ENCODE measurements at places on chromosomes 16 and 17.
A peak's percentile ranks its signal among the peaks of the same experiment; 100 is the strongest.

- no peak for DNase-seq
Observed at GRCh38 chr17:218432-219110, 37.1 kb upstream of the DOC2B start.

DNA sequence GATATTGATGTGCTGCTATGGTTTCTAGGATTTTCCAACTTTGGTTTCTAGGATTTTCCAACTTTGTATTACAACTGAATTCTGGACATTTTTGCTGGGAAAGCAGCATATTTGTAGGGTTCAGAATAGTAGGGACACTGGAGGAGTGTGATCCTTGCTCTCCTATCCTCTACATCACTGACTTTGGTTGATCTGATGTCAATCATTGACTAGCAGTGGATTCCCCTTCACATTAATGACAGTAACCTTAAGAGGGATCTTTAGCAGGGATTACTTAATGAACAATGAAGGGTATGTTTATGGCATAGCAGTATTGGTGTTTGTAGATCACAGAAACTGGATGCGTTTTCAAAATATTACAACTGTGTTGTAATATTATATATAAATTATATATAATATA is 67.4 kb downstream of the MAP2K4 start:
- no peak for DNase-seq

DNA sequence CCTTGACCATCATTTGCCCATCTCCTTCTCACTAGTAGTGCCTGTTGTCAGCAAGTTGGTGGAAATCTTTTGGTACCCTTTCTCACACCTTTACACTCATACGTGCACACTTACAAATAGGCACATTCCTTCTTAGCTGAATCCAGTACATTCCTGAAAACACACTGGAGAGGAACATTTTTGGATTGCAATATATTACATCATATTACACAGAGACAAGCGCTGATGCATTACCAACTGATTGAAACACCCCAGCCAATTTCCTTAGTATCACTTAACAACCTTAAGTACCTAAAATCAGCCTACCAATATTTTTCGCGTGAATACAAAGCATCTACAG is 64.1 kb downstream of the PLCG2 start:
- no peak for DNase-seq

GRCh38 chr16:4713663-4714501 is 20.2 kb downstream of the ANKS3 start:
- DNase-seq: no peak

- DNase-seq: no peak
Observed at GRCh38 chr17:1930337-1930645, 94.8 kb downstream of the RTN4RL1 start.

- DNase-seq: peak; percentile 78
Observed at GRCh38 chr16:3578610-3579551, 1.7 kb upstream of the NLRC3 start.

GRCh38 chr16:3655030-3655395 is 522 bp downstream of the DNASE1 start:
- DNase-seq: no peak

- DNase-seq: no peak
Observed at GRCh38 chr16:60170196-60170595, 1436.1 kb upstream of the GOT2 start.

DNA sequence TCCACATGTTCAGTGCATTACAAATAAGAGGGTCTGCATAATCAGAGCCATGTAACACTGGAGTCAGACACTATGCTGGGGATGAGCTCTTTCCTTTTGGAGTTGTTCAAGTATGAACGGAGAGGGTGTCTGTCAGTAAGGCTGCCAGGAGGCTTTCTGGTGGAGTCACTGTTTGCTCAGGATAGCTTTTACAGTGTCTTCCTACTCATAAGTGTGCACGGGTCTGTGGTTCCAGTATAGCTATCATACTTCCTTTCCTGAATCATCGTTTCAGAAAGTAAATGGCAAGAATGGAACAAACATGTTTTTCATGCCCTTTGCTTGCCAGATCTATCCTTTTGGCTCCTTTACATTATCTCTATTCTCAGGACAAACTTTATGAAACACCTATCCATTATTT is 152.7 kb upstream of the CDH11 start:
- DNase-seq: no peak

- no peak for DNase-seq
Observed at GRCh38 chr16:79130616-79131015, 469.9 kb downstream of the MAF start.

DNA sequence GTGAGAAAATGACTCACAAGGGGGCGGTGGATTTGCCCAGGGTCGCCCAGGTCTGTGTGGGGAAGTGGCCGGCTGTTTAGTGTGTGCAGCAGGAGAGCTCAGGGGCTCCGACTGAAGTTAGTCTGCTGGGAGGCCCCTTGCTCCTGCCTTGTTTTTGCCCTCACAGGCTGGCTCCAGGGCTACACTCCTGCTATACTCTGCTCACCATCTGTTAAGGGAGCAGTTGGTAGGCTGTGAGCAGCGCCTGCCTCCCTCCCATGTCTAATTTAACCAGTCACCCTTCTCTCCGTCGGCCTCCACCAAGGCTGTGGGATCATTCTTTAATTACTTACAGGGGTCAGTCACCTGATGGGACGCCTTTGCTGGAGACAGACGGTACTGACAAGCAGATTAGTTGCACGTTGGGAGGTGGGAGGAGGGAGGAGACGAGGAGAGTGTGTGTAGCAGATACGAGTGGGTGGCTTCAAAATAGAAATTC is 35.5 kb downstream of the KSR1 start:
- no peak for DNase-seq

DNA sequence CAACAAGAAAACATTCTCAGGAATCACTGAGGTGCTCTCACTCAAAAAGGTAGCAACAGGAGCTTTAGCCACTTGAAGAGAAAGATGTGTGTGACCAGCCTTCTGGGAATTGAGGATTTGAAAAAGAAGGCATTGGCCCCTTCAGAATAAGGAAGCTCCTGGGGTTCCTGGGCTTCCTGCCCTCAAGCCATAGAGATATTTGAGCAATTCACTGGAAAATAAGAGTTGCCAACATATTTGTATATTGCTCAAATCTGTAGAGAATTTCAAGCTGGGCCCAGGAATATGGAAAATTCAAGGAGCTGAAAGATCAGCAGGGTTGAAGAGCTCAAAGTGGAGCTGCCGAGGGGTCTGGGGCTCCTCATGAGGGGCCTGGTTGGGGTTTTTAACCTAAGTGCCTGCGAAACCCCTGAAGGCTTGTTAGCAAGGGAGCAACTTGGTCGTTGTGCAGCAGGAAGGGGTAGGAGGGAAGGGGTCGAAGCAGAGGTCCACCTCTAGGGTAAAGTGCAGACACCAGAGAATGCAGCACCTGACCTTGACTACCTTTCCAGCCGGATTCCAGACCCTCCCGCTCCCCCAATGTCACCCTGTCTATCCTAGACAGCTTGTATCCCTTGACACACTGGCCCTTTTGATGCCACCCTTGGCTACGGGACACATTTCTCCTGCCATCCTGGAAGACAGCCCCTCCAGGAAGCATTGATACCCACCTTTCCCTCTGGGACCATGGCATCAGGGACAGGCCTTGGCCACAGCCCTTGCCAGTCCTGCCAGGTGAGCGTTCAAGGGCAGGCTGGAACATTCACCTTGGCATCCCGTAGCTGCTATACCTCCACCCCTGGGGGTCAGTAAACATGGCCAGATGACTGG is 67.6 kb upstream of the SREBF1 start:
- no peak for DNase-seq

DNA sequence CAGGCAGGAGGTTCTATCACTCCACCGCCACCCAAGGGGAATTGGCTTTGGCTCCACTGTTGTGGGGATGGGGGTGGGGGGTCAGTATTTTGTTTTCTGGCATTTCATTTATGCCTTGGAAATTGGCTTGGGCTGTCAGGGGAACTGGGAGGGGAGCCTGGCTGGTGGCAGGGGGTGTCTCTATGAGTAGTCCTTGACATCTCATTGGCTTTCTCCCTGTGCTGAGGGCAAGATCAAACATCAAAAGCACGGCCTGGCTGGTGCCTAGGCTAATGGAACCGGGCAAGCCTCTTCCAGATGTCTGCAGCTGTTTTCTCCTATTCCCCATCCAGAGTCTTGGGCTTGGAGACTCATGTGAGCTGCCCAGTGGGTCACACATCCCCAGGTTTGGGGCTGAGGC is 17.4 kb upstream of the NGFR start:
- no peak for DNase-seq

GRCh38 chr17:12867726-12868125 is 78.4 kb downstream of the ARHGAP44 start:
- no peak for DNase-seq

DNA sequence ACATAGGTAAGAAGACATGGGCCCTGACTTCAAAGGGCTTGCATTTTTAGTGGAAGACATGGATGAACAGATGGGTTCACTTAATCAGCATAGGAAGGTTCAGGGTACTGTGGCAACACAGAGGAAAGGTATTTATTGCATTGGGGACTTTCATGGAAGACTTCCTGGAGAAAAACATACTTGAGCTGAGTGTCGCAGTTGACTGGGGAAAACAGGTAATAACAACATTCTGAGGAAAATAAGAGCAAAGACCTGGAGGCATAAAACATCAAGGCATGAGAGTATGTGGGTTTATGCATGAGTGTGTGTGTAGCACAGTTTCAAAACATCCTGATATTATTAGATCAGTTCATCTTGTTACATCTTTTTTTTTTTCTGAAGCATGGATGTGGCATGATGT is 82.7 kb downstream of the MAP2K6 start:
- no peak for DNase-seq

DNA sequence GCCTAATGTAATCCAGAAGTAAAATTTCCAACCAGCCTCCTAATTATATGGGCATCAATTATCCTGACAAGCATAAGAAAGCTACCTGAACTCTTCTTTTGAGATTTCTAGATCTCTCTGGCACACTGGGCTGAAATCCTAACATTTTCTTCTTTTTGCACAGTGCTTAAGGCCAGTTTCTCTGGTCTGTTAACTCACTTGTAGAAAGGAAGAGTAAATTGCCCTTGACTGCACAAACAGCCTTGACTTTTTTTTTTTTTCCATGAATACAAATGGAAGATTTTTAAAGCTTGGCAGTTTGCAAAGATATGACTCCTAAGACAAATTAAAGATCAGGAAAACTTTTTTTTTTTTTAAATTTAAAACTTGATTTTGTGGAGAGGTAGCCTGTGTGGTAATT is 291.2 kb upstream of the MON1B start:
- DNase-seq: no peak

DNA sequence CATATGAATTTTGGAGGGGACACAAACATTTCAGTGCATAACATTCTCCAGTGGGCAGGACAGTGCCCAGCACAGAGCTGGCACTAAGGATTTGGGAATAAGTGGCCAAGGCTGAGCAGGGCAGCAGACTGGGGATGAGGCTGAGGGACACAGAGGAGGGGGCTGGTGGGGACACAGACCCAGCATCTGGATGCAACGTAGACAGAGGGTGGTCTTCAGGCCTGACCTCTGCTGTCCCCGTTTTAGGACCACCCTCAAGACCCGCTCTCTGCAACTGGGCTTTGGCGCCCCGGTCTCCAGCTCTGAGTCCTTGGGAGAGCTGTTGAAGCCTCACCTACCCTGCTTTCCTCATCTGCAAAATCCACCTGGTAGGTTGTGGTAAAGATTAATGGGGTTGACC is 3.3 kb upstream of the PRSS33 start:
- no peak for DNase-seq

DNA sequence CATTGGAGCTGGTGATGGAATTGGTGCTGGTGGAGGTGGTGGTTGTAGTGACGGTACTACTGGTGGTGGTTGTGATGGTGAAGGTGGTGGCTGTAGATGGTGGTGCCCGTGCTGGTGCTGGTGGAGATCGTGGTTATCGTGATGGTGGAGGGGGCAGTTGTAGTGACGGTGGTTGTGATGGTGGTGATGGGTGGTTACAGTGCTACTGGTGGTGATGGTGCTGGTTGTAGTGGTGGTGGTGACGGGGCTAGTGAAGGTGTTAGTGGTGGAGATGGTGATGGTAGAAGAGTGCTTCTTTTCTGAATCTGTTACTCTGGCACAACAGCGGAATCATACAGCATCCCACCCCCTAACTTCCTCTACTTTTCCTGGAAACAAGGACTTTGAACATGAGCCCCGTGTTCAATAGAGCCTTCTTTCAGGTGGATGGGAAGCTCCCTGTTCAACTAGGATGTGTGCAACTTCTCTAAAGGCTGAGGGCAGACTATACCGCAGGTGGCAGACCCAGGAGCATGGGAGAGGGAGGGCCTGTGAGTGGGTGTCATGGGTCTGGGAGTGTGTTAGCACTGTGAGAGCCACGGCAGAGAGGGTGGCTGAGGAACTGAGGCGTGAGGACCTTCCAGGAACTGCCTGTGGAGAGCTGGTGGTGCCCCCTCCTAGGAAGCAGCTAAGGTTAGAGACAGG is 8.2 kb downstream of the TBX21 start:
- DNase-seq: no peak

DNA sequence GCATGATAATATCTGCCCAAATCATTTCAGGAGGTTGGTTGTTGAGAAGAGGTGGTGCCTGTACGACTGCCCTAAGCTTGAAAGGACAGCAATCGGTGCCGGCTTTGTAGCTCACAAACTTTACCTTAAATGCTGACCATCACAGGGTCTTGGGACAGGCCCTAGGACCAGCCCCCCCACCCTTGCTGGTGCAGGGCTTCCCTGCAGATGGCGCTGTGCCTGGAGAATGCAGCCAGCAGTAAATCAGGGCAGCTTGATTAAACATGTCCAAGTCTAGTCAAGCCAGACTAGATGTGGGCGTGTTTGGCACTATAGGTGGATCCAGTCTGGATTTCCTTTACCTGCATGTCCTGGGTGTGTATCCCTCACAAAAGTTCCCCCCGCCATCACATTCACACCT is 135.5 kb upstream of the CRHR1 start:
- DNase-seq: no peak

- no peak for DNase-seq
Observed at GRCh38 chr16:14372471-14372870, 257.6 kb downstream of the PARN start.

GRCh38 chr16:11949527-11949926 is 7.7 kb upstream of the NPIPB2 start:
- DNase-seq: peak; percentile 20

- DNase-seq: no peak
Observed at GRCh38 chr16:82460766-82461165, 166.0 kb upstream of the CDH13 start.

DNA sequence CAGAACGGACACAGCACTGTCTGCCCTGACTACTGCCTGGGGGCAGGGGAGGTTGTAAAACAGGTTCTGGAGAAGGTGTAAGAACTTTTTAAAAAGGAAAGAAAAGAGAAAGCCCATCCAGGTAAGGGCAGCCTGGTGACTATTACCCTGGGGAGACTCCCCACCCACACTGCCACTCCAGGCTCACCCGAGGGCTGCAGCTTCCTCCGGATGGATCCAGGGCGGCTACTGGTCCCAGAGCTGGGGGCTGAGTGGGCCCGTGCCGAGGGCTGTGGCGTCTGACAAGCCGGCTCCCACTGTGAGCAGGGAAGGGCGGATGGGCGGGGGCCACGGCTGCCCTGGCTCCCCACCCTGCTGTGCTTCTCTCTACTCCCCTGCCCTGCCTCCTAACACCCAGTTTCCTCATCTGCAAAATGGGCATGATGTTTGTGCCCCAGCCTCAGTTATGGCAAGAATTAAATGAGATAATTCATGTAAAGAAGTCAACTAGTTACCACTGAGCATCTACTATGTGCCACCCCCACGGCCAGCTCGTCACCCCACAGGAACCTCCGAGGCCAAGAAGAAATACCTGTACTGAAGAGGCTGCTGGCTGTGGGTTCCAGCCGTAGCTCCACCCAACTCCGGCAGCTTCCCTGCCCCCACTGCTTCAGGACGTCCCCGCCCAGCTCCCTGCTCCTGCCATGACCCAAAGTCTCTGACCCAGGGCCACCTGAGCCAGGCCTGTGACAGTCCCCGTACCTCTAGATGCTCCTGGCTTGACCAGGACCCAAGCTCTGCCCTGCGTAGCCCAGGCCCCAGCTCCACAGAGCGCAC is 24.2 kb downstream of the KATNB1 start:
- no peak for DNase-seq

All from stimulated activated naive CD8-positive, alpha-beta T cell treated with anti-CD3 and anti-CD28 coated beads, Interleukin-15, Interleukin-2, amounts not matched to agents 100 U/mL and 50 U/mL, for 24 hours (primary cell).